ENCODE measurements at places on chromosomes 13 and 19.

- DNase-seq, result peak; percentile 46
Observed at GRCh38 chr19:12664406-12665280, 1.9 kb downstream of the MAN2B1 start.

DNA sequence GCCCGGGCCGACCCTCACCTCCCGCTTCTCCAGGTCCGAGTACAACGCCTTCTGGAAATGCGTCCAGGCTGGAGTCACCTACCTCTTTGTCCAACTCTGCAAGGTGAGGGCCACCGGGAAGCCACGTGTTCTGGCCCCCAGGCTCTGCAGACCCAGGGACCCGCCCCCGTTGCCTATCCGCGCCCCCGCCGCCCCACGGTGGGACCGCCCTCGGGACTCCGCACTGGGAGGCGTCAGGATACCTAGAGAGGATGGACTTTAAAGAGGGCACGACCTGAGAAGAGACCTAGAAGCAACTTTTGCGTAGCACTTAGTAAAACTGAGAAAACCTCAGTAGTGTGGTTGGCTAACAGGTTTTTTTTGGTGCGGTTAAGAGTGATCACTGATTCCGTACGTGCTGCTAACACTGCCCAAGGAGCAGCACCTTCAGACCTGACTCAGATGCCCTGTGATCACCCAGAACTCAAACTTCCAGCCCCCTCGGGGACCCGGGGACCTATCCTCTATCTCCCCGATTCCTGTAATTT lies 492 bp downstream of the TMEM147 start:
- peak; percentile 71 for DNase-seq

DNA sequence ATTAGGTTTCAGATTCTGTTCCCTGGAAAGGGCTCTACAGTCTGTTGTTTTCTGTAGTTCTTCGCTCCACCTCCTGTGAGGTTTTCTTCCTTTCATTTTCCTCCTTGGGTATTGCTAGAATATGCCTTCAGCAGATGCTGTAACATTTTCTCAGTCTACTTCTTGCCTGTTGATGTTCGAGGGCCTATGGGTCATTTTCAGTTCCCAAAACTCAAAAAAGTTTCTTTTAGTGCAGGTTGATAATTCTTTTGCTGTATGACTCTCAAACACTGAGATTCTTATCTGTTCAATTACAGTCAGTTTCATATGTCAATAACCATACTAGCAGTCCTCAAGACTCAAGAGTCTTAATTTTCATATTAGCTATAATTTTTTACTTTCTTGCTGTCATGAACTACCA lies 268.3 kb downstream of the RFC3 start:
- no peak for DNase-seq

GRCh38 chr19:48487948-48488347 lies 18.8 kb downstream of the CYTH2 start:
- peak; percentile 85 for DNase-seq

GRCh38 chr19:17180997-17181702 lies 34.0 kb upstream of the USE1 start:
- no peak for DNase-seq

DNA sequence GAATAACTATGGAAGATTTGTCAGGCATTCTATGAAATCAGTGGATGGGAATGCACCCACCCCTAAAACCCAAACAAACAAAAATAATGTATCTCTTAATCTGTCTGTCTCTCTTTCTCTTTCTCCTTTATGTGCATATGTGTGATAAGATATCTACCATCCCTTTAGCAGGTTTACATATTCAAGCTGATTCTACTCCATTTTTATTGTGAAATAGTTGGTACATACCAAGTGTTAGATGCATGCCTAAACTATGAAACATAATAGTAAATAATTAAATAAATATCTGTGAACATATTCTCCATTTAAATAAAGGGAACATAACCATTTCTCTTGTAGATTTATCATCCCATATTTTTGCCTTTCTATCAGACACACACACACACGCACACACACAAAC lies 121.8 kb upstream of the PCDH9 start:
- no peak for DNase-seq

- DNase-seq, result no peak
Observed at GRCh38 chr13:113981194-113981605, 7.3 kb upstream of the C13orf46 start.

Measured in AG20443 (cell line).